ENCODE measurements at places on chromosomes 16 and 17.

GRCh38 chr17:68777243-68777855, 176.2 kb upstream of the FAM20A start:
- DNase-seq = peak; percentile 45

DNA sequence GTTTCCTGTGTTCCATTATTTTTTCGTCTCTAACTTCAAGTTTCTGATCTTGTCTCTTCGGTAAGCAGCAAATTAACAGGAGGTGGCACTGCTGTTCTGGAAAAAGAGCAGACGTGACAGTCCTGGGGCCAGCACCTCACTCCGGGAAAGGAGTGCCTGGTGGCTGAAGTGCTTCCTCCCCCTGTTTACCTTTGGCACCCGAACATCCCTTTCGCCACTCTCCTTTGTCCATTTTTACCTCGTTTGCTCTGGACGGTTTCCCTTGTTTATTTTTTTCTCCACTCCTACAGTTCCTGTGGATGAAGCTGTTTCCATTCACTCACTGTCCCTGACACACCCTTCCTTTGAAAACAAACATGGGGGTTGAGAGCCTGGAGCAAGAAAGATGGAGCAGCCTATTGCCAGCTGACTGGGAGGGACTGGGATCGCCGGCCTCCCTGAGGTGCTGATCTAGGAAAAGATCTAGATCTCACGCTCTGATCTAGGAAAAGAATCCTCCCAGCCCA, 12.6 kb downstream of the SAP30BP start:
- no peak for DNase-seq

GRCh38 chr17:57465610-57466009, 209.3 kb downstream of the MSI2 start:
- DNase-seq = no peak

DNA sequence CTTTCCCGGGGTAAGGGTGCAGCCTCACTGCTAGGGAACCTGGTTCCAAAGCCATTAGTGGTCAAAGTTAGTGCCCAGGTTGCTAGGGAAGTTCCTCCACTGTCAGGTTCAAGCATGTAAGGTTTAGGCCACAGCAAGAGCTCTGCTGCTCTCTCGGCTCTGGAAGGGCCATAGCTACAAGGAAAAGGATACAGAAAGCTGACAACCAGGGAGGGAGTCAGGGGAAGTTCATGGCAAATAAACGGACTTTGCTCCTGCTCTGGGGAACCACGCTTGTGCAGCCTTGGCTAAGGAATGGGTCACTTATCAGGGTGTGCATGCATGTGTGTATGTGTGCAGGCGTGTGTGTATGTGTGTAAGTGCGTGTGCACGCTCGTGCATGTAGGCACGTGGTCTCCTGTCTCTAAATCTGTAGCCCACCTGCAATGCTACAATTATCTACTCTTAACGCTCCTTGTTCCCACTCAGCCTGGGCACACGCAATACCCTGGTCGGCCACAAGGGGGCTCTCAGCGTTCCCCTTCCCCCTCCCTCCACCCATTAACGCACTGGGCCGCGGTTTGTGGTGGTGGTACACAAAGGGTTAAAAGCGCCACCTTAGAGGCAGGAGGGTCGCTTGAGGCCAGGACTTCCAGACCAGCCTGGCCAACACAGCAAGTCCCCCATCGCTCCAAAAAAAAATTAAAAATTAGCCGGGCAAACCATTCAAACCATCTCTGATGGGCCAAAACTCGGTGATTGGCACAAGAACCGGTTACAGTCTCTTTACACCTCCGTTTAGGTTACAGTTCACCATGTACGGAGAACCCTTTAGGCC, 48.4 kb upstream of the KDM8 start:
- peak; percentile 3 for DNase-seq

DNA sequence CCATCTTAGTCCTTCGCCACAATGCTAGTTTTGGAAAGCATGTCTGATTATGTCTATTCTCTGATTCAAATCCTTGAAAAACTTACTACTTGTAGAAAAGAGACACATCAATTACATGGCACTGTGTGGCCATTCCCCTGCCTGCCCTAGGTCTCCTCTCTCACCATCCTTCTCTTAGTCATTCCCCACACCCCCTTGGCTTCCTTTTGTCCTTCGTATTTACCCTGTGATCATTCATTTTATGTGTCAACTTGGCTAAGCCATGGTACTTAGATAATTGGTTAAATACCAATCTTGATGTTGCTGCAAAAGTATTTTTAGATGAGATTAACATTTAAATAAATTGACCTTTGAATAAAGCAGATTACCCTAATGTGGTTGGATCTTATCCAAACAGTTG, 122.9 kb upstream of the CDH11 start:
- no peak for DNase-seq

DNA sequence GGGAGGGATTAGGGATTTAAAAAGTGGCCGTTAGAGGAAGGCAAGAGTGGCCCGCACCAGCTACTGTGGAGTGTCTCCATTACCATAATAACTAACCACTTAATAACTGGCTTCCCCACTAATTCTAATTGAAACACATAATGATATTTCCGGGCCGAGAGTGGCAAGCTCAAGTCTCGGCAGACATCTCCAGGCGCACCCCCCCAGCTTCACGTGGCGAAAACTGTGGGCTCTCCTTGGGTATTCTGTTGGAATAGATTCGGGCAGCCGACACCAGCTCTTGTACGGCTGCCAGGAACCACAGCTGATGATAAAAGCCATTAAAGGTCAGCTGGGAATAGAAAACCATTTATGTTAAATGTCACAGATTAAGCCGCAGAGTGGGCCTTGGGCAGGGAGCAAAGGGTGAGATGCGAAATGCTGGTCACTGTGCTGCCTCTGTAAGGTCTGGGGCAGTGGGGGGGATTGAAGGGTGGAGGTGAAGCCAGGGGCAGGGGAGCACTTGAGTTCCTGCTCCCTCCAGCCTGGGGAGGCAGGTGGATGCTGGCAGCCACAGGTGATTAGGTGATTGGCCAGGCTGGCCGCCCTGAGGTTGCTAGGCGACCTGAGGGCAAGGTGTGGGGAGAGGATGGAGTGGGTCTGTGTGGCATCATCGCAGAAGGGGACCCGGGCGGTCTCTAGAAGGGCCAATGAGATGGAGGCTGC, 115.6 kb upstream of the SDK2 start:
- DNase-seq = no peak

- no peak for DNase-seq
Observed at GRCh38 chr16:58459344-58460218, 40.4 kb upstream of the NDRG4 start.

DNA sequence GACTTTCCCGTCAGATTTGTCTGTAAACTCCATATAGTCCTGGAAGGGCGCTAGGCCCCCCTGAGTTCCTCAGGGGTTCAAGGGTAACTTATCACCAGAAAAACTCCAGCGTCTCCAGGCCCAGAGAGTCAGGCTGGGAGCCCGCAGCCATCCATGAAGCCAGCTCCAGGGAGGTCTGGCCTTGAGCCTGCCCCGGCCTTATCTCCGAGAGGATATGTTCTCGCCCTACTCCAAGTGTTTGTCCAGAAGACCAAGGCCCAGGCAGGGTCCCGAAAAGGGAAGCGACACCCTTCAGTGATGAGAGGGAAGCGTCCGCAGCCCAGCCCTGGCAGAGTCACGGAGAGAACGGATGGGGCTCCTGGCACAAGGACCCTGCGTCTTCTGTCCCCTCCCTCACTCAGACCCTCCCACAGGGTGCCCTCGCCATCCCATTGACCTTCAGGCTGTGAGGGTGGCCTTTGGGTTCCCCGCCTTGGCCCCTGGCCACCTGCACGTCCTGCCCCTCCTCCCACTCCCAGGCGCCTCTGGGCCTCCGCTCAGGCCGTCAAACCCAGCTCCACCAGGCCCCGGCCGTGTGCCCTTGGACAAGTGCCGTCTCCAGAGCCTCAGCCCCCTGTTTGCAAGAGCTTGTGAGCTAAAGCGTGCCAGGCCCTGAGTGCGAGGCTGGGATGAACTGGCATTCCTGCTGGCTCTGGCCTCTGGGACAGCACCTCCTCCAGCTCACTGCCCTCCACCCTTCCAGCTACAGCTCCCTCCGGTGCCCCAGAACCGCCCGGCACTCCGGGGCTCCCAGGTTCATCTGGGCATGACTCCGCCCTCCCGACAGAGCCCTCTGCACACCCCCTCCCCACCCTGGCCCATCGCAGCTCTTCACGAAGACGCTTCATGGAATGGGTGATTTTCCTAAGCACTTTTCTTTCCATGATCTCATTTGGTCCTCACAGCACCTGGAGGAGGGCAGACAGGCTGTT, 83.4 kb downstream of the ZDHHC7 start:
- no peak for DNase-seq

- no peak for DNase-seq
Observed at GRCh38 chr16:86669937-86670749, 91.8 kb downstream of the FOXL1 start.

DNA sequence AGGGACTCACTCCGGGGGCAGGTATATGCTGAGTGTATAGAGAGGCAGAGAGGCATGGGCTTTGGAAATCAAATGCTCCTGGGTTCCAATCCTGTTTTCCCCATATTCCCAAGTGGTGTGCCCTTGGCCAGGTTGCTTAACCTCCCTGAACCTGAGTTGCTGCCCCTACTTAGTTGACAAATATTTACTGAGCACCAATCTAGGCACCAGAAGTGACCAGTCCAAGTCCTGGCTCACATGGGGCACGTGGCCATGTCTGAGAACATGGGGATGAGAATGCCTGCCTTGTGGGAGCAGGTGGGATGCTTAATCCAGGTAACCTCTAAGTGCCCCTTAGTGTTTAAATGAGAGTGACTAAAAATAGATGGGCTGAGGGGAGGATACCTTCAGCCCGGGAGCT, 4.2 kb downstream of the SOCS3 start:
- no peak for DNase-seq

DNA sequence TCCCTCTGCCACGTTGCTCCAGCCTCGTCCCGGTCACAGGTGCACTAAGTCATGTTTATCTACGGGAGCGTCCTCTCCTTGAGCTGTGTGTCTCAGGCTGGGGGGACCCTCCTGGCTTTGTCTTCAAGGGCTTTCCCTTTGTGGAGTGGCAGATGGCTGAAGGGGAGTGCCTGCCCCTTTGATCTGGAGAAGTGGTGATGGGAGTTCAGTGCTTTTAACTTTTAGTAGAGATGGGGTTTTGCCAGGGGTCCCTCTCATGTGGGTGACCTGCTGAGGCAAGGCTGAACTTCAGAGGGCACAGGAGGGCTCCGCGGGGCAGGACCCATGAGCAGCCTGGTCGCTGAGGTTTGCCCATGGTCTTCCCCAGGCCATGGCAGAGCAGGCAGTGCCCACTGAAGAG, 73.1 kb upstream of the CDC42EP4 start:
- no peak for DNase-seq

DNA sequence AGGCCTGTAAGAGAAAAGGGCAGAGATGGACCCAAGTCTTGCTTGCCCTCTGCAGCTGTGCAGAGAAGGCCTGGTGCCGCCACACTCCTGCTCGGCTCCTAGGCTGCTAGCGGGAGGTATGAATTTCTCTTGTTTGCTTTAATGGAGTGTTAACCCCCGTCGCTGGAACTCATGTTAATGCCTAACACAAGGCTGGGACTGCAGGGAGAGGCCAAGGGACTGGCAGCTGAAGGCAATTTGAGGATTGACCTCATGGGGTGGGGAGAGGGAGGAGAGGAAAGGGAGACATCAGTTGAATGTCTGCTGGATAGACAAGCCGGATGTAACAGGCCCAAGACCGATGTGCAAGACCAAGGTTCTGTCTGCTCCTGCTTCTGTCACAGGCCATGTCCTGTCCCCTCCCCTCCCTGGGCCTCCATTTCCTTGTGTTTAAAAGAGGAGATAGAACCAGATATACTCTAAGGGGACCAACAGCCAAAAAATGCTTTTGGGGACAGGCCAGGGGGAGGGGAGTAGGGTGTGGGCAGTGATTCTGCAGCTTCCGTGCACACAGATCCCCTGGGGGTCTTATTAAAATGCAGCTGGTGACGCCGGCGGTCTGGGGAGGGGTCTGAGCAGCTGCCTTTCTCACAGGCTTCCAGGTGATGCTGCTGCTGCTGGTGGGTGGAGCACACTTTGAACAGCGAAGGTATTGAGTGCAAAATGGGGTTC, 46.7 kb upstream of the TBX2 start:
- DNase-seq = no peak

- DNase-seq = no peak
Observed at GRCh38 chr17:80441133-80441578, 26.2 kb downstream of the ENDOV start.

- DNase-seq = no peak
Observed at GRCh38 chr16:12119562-12119961, 143.0 kb downstream of the SNX29 start.

GRCh38 chr16:53950677-53951076, 246.7 kb downstream of the FTO start:
- no peak for DNase-seq

DNA sequence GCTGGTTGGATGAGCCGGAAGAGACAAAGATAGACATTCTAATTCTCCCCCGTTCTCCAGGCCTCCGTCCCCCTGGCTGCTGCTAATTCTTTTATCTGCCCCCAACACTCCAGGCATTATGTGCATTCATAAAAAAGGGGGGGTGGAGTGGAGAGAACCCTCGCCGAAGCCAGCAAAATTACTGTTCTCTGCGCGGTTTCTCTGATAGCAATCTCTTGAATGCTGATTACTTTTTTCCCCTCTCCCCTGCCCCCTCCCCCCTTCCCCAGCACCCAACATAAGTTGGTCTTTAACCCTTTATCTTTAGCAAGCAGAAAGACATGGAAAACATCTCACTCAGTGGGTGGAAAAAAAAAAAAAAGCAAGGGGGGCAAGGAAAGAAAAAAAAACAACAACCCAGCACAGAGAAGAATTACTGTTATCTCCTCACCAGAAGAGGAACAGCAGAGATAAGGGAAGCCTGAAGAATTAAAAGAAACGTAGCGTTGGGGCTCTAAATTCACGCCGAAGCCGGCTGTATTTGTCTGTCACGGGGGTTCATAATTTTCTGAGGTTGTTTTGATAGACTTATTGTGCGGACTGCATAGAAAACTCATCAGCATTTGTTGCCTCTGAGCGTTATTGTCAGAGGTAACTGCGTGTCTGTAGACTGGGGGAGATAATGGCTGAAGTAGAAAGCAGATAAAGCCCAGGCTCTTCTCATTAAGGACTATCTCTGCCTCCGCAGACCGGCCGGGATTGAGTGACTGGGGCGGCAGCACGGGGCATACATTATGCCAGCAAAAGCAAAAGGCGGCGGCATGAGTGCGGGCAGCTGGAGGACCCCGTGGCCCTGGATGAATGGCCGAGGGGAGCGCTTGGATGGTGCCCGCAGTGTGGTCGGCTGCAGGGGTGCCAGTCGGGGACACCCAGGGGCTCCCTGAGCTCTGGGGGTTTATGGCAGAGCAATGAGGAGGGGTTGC, 126.9 kb downstream of the MRM1 start:
- no peak for DNase-seq

DNA sequence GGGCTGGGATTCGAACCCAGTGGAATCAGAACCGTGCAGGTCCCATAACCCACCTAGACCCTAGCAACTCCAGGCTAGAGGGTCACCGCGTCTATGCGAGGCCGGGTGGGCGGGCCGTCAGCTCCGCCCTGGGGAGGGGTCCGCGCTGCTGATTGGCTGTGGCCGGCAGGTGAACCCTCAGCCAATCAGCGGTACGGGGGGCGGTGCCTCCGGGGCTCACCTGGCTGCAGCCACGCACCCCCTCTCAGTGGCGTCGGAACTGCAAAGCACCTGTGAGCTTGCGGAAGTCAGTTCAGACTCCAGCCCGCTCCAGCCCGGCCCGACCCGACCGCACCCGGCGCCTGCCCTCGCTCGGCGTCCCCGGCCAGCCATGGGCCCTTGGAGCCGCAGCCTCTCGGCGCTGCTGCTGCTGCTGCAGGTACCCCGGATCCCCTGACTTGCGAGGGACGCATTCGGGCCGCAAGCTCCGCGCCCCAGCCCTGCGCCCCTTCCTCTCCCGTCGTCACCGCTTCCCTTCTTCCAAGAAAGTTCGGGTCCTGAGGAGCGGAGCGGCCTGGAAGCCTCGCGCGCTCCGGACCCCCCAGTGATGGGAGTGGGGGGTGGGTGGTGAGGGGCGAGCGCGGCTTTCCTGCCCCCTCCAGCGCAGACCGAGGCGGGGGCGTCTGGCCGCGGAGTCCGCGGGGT, at the start of gene CDH1:
CDH1 (plus strand) TSS at position 247 of the 684 bp plus-strand sequence; CDS start at position 371, 124 bp downstream.
- DNase-seq = no peak
